ENCODE measurements at places on chromosomes 6 and 20.

- DNase-seq, result peak; percentile 54
Observed at GRCh38 chr20:54643761-54644160, 168.4 kb downstream of the DOK5 start.

GRCh38 chr20:47800623-47801022 is 15.3 kb upstream of the SULF2 start:
- no peak for DNase-seq

DNA sequence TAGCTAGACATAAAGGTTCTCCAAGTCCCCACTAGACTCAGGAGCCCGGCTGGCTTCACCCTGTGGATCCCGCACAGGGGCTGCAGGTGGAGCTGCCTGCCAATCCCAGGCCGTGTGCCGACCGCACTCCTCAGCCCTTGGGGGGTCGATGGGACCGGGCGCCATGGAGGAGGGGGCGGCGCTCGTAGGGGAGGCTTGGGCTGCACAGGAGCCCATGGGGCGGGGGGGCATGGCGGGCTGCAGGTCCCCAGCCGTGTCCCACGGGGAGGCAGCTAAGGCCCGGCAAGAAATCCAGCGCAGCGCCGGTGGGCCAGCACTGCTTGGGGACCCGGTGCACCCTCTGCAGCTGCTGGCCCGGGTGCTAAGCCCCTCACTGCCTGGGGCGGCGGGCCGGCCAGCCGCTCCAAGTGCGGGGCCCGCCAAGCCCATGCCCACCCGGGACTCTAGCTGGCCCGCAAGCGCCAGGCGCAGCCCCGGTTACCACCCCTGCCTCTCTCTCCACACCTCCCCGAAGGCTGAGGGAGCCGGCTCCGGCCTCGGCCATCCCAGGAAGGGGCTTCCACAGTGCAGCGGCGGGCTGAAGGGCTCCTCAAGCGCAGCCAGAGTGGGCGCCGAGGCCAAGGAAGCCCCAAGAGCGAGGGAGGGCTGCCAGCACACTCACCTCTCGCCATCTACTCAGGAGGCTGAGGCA is 26.5 kb upstream of the ID1 start:
- DNase-seq, result no peak

DNA sequence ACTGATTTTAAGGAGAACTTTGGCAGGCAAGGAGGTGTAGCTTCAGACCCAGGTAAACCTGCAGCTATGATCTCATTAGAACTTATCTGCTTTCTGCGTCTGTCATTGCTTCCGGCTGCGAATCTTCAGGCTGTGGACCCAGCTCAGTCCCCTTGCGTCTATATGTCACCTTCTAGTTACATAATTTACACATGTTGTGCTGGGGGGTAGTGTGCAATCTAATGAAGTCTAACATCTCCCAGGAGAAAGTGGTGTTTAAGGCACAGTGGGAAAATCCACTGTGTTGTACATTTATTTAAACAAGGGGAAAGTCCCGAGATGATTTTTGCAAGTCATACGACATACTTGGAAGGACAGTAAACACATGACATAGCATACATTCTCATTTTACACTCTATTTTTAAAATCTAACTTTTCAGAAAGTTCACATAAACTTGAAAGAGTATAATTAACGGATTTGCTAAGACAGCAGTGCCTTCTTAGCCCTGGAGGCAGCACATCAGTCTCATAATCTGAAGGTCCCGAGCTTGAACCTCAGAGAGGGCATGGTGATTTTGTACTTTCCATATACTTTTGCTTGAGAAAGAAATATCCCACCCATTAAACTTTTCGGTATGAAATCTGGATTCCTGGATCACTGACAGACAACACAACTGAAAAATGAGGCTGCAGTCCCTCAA is 35.2 kb downstream of the GPX6 start:
- DNase-seq, result no peak

DNA sequence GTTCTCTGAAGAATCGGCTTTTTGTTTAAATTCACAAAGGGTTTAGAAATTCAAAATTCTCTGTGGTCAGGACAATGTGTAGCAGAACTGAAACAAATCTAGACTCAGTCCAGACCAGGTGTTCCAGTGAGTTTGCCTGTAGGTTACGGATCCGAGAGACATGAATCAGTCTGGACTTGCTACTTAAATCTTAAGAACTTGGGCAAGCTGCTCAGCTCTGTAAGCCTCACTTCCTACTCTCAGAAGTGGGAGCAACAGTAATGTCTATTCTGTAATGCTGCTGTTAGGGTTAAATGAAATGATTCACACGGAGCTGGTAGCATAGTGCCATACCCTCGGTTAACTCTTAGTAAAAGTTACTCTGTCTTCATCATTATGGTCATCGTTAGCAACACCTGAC is 37.7 kb downstream of the HECA start:
- DNase-seq, result no peak

DNA sequence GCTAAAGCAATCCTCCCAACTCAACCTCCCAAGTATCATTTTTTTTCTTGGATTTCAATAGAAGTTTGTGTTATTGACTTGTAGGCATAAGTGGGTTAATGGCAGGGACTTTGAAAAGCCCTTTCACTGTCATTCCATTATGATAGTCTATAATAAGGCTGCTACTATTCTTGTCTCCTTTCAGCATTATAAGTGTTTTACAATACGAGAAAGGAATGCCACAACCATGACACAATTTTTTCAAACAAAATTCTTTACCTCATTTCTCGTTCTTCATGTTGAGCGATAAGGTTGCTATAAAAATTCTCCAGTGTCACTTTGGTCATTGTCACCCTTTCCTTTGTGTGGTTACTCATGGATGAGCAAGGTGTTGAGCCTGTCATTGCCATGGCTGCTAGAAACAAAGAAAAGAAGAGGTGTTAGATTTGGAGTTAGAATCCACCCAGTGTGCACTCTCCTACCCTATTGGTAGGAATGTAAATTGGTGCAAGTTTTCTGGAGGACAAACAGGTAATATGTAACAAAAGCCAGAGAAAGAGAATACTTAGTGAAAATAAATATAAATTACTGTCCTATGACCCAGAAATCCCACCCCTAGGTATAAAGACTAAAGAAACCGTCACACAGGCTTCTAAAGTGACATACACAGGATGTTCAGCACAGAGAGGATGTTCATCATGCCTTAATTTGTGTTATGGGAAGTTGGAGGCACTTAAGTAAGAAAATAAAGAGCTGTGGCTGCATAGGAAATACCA is 7.3 kb downstream of the STK38 start:
- DNase-seq, result no peak

DNA sequence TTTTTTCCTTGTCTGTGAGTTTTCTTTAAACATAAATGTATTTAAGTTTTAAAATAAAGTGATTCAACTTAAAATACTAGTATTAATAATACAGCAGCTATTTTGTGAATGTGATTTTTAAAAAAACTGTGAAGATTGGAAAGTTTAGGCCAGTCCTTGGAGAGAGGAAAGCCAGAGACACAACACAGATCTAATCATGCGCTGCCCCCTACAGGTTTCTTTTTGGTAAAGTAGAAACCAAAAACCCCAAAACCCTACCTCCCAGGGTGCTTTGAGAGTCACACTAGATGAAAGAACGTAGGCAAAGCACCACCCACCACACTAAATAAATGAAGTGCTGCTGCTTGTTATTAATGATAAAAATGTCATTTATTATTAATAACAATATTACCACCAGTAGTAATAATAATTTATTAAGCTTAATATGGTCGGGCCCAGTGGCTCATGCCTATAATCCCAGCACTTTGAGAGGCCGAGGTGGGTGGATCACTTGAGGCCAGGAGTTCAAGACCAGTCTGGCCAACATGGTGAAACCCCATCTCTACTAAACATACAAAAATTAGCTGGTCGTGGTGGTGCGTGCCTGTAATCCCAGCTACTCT is 33.7 kb downstream of the SLC9A8 start:
- peak; percentile 41 for DNase-seq

DNA sequence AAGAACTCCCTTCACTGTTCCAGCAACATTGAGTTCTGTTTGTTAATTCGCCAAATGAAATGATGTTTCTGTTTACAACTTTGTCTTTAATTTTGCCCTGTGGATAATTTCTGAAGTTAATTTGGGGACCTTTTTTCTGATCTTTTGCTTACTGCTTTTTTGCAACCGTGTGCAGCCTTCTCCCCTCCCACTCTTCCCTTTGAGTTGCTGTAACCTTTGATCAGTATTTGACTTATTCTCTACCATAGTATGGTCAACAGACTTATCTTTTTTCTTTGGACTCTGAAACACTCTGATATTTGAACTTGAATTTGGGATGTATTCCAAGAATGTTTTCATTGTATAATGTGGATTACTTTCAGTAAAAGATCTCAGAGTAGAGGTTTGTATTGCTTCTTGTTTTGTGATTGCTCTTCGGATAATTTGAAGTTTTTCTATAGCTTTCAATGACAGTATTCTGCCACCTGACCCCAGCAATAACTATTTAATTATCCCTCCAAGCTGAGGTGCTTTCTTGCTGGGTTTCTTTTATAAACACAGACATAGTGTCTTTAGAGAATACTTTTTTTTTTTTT is 46.2 kb downstream of the LRRN4 start:
- DNase-seq, result no peak

DNA sequence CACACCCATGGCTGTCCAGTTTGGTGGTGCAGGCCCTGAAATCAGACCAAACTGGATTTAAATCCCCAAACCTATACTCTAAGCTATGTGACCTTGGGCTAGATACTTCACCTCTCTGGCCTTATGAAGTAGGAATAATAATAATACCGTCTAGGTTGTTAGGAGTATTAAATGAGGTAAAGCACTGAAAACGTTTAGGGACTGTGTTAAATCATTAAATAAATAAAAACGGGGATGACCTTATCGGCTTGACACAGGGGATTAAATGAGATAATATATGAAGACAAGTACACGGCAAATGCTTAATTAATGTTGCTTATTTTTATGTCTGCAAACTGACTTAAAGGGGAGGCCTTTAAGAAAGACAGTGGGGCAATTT is 672 bp upstream of the STK4 start:
- DNase-seq, result no peak

DNA sequence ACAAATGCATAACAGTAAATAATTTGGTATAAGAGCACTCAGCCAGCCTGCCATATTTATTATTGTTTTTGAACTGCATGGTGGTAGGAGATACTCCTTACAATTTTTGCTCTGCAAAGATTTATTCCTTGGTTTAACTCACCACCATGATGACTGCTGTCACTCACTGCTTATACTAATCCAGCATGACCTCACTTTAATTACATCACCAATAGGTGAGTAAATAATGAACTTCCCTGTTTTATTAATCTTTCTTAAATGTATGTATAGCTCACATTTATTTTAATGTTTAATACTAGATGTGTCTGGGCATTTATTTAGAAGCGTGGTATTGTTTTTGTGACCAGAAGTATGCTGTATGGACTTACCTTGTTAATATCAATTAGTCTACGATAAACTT is 12.8 kb upstream of the TP53TG5 start:
- no peak for DNase-seq

DNA sequence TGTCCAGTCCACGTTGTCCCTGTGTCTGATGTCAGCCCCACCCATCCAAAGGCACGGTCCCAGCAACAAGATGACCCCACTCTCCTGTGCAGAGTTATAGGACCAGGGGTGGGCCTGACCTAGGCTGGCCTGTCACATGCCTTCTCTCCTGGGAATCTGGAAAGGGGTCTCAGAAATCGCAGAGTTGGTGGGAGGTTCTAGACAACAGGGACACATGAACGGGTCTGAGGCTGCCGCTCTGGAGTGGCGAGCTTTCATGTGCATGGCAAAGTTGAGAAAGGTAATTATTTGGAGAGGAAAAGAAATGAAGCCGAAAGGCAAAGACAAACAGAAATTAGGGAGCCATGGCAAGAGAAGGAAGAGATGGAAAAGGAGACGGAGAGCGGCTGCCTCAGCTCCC is 29.5 kb downstream of the BFSP1 start:
- no peak for DNase-seq

- DNase-seq, result no peak
Observed at GRCh38 chr6:6723361-6723760, 134.8 kb downstream of the LY86 start.

- DNase-seq, result no peak
Observed at GRCh38 chr6:141641406-141641805, 491.3 kb upstream of the GJE1 start.

DNA sequence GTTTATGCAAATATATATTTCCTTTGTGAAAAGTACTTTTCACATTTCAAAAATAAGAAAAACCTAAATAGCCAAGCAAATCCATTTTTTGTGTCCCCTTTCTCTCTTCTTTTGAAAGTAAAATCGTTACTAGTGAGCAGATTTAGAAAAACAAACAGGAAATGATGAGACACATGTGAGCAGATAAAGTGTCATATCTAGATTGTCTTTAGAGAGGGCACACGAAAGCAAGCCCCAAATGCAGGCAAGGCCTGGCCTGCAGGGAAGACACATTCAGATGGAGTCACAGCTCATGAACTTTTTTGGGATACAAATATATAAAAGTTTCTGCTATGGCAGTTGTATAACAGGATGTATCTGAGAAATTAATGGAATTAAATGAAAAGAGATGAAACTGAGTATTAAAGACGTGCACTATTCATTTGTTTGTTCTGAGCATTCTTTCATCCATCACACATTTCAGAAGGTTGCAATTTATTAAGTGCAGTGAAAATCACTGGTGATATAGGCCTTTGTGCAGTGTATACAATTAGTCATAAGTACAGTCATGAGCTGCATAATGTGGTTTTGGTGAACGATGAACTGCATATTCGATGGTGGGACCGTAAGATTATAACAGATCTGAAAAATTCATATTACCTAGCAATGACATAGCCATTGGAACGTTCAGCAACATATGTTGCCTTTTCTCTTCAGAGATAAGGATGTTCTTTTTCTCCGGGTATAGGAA is 101.4 kb downstream of the PACRG start:
- DNase-seq, result no peak

GRCh38 chr6:17334265-17334664 is 53.1 kb downstream of the RBM24 start:
- DNase-seq, result peak; percentile 30

DNA sequence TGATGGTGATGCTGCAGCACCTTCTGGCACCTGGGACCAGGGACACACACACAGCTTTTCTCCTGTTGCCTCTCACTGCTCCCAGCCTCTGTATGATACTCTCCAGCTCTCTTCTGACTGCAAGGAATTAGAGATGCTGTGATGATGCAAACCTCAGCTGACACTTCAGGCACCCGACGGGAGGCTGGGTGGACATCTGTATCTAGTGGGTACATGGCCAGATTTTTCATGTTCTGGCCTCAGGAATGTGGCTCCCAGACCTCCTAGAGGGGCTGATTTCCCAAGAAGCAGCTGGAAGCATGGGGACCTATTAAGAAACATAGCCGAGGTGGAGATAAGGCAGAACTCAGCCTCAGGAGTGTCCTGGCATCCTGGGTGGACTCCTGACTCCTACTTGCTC is 6.8 kb upstream of the EPB41L1 start:
- no peak for DNase-seq

DNA sequence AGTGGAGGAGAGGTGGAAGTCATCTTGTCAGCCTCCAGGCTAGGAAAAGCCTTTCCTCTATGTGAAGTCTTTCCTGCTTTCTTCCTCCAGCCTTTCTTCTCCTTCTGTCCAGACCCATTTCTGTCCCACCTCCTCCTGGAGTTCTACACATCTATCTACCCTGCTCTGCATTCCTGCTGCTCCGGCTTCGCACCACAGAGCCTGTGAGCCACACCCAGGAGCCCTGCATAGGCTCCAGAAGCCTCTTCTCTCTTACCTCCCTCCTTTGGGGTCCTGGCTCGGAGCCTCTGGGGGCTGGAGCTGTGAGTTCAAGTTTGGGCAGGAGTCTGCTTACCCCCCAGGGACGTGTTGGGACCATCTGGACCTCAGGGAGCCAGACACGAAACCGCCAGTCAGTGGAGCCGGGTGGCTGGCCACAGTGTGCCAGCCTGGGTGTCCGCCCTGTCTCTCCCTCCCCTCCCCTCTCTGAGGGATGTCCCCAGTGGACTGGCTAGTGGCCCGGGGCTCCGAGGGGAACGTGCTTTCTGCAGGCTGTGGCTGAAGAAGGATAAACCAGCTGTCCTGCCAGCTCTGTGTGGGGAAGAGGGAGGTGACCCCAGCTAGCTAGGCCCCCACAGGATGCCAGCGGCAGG is 99.2 kb downstream of the VEGFA start:
- DNase-seq, result no peak
